ENCODE measurements at places on chromosomes 11 and 22.
A peak's percentile ranks its signal among the peaks of the same experiment; 100 is the strongest.

GRCh38 chr22:49090061-49090852, 737.4 kb downstream of the BRD1 start:
- DNase-seq, result peak; percentile 64

GRCh38 chr11:135033540-135033939, 621.5 kb upstream of the B3GAT1 start:
- DNase-seq, result no peak

GRCh38 chr11:27717377-27717776, 17.1 kb upstream of the BDNF start:
- DNase-seq, result no peak

- no peak for DNase-seq
These were observed 16.0 kb downstream of the USP47 start for GRCh38 chr11:11857769-11858168.

DNA sequence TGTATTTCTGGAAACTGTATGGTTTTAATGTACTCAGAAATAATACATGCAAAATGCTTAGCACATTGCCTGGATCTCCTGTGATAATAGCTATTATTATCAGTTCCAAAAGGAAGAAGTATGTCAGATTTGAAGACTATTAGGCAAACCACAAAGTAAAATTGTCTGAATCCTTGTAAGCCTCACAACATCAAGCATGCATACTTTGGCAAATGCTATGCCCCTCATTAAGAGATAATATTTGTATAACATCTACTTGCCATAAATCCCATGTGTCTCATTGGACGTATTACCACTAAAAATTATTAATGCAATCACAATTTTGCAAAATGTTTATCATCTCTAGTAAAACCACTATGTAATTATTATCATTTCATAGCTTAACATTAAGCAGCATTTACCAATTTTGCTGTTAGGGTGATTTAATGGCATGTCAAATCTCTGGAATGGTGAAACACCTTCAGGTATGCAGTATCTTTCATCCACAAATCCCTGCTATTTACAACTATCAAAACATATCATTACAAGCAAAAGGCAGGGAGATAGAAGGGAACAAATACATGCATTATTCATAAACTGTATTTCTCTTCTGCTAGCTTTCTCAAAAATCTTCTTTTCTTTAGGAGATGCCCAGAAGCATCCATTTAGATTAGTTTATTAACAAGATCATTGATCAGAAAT, 974.6 kb upstream of the RAG2 start:
- DNase-seq, result no peak

GRCh38 chr22:43862074-43862881, at the start of gene SULT4A1:
TSS of gene SULT4A1 (minus strand) at chr22:43862513. CDS start at chr22:43862382, 131 bp downstream.
- peak; percentile 59 for DNase-seq

GRCh38 chr11:85752890-85753581, 57.9 kb downstream of the SYTL2 start:
- no peak for DNase-seq

- peak; percentile 94 for DNase-seq
These were observed 27.3 kb downstream of the CTR9 start for GRCh38 chr11:10778217-10778970.

DNA sequence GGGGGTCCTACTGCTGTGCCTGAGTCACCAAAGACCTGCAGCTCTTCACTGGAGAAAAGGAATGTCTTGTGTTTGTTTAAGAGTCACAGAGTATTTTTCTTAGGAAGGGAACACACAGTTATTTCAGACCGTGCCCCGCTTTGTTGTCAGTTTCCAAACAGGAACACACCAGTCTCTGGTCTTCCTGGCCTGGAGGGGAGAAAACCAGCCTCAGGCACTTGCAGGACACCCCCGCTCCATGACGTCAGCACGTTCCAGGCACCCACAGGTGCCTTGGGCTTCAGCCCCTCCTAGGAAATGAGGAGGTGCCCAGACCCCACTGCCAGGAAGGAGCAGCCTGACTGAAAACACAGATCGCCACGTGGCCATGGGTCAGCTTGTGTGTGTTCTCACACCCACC, 5.4 kb downstream of the DEAF1 start:
- DNase-seq, result no peak

- no peak for DNase-seq
These were observed 598.6 kb downstream of the DLG2 start for GRCh38 chr11:85028329-85029101.

DNA sequence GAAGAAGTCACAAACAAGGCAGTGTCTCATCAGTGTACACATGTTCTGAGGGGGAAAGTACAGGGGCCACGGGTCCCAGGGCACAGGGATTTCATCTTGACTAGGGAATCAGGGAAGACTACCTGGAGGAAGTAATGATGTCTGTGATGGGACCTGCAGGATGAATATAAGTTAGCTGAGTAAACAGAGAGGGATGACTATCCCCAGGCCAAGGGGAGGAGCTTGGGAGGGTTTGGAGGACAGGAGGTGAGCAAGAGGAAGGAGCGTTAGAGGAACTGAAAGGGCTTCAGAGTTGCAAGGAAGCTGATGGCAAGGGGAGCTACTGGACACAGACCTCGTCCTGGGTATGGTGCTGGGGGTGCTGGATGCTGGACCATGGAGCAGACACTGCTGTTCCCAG, 56.4 kb downstream of the TRAF6 start:
- no peak for DNase-seq

GRCh38 chr22:46290843-46291785, 5.6 kb upstream of the GTSE1 start:
- no peak for DNase-seq

GRCh38 chr11:29507376-29507775, 509.5 kb downstream of the KCNA4 start:
- DNase-seq, result no peak

- no peak for DNase-seq
These were observed 3.3 kb downstream of the PITPNM1 start for GRCh38 chr11:67501854-67502253.

DNA sequence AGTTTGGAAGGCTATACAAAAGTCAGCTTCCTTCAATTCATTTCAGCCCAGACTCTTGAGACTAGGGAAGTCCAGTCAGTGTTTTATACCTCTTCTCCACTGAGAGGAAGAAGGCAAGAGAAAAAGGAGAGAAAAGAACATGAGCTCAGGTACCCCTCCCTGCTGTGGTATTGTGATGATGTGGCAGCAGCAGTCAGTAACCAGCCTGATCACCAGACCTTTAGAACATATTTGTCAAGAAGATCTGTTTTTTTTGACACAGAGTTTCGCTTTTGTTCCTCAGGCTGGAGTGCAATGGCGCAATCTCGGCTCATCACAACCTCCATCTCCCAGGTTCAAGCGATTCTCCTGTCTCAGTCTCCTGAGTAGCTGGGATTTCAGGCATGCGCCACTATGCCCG, 21.2 kb upstream of the RPS13 start:
- no peak for DNase-seq

GRCh38 chr11:58060939-58061672, 30.4 kb downstream of the OR6Q1 start:
- DNase-seq, result no peak

- no peak for DNase-seq
These were observed 70.7 kb downstream of the ARFGAP2 start for GRCh38 chr11:47105974-47106373.

Measured in posterior vena cava (tissue), 2 donors.